ENCODE measurements at places on chromosomes 13 and 19.
A peak's percentile ranks its signal among the peaks of the same experiment; 100 is the strongest.

DNA sequence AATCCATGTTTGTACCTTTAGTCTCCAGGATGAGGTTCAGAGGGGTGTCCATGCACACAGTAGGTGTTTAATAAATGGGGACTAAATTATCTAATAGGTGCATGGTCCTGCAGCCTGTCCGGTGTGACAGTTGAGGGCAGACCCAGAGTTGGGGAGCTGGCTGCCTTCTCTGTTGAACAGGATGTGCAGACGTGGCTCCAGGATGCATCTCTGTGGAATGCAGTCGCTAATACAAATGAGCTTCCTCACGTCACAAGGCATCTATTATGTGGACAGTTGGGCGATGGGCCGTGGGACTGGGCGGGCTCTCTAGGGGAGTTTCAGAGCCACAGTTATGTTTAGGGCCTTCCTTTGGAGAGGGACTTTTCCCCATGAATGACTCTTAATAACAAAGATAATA, 71.0 kb downstream of the SIPA1L3 start:
- DNase-seq = no peak

GRCh38 chr19:355134-355533, 10.5 kb upstream of the MIER2 start:
- DNase-seq = no peak

DNA sequence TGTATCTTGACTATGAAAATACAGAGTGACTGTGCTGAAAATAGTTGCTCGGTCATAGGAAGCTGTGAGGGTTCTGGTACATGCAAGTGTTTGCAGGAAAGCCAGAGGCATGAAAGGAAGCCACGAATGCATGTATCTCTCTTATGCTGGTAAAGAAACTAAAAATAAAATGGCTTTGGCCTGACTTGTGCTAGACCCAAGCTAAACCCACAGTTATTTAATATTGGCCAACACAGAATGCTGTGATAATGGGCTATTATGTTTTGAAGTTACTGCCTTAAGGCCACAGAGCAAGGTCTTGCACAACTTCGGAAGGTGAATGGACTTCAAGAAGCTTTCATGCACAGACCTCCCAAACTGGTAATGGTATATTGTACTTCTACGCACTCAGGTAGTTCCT, 518.2 kb upstream of the HTR2A start:
- DNase-seq = no peak

DNA sequence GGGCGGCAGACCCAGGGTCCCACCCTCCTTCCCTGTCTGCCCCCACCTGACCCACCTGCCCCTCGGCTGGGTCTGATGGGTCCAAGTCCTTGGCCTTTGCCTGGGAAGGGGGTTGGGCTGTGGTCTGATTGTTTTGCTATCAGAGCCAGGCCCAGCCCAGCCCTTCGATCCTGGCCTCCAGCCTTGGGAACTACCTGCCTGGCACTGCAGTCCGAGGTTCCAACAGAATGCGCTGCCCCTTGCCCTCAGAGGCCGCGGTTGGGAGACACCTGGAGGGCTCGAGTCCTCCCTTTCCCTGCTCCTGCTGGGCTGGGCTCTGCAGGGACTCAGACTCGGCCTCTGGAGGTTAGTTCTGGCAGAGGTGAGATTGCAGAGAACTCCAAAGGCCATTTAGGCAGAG, 1.6 kb downstream of the CCL25 start:
- no peak for DNase-seq

DNA sequence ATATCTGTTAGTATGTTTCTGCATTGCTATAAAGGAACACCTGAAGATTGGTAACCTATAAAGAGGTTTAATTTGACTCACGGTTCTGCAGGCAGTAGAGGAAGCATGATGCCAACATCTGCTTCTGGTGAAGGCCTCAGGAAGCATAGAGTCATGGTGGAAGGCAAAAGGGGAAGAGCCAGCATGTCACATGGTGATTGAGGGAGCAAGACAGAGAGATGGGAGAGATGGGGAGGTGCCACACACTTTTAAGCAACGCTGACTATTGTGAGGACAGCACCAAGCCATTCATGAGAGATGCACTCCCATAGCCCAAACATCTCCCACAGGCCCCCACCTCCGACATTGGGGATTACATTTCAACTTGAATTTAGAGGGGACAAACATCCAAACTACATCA, 32.8 kb downstream of the COG6 start:
- peak; percentile 34 for DNase-seq

- no peak for DNase-seq
Measured at GRCh38 chr13:77489566-77490337, 45.8 kb upstream of the SCEL start.

GRCh38 chr13:21232196-21232595, 55.7 kb downstream of the MRPL57 start:
- no peak for DNase-seq

- no peak for DNase-seq
Measured at GRCh38 chr13:109400624-109401257, 385.6 kb downstream of the IRS2 start.

DNA sequence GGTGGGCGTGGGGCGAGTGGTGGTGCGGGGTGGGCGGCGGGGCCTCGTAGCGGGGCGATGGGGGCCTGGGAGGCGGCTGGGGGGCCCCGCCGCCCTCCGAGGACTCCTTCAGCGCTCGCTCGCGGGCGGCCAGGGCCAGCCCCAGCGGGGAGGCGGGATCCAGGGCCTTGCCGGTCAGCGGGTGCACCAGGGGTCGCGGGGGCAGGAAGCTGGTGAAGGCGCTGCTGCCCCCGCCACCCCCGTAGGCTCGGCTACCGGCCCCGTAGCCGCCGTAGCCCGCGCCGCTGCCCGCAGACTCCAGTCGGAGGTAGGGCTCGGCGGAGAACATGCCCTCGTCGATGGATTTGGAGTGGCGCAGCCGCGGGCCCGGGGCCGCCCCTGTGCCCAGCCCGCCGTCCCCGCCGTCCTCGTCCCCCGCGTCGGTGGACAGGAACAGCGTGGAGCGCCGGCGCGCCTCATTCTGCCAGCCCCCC, 18.6 kb downstream of the C19orf81 start:
- no peak for DNase-seq

DNA sequence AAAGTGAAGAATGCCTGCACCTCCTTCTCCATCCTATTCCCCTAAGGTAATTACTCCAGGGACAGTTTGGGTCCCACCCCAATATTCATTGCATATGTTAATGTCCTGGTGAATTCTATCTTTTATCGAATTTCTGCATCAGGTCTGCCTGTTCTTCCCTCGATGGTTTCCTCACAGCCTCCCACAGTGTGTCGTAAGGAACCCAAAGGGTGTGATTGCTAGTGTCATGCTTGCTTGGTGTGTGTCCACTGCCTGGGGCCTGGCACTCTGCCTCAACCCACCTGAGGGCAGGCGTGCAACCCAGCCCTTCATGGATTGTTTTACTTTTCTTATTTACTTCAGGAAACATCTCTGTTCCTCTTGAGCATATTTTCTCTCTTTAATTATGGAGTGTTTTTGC, 60.2 kb upstream of the CYSLTR2 start:
- no peak for DNase-seq
